ENCODE measurements at places on chromosomes 2 and 18.
A peak's percentile ranks its signal among the peaks of the same experiment; 100 is the strongest.

DNA sequence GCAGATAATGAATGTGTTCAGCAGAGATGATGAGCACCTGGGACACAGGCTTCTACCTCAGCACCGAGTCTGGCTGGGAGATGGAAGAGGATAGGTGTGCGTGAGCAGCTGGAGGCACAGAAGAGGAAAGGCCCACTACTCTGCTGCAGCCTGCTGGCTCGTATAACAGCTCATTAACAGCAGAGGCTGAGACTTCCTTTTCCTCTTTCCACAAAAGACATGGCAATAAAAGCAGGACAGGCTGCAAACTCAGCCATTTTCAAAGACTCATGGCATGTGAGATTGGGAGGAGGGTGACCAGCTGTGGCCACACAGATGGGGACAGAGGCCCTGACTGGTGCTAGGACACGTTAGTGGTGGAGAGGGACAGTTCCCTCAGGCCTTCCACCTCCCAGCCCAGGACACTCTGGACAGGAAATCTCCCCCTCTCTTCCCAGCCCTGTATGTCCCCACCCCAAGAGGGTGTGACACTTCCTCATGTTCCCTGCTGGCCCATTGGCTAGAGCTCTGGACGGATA, 60.3 kb downstream of the CACNB4 start:
- no peak for ATAC-seq

- no peak for ATAC-seq
Observed at GRCh38 chr2:47964722-47965434, 58.6 kb upstream of the FBXO11 start.

DNA sequence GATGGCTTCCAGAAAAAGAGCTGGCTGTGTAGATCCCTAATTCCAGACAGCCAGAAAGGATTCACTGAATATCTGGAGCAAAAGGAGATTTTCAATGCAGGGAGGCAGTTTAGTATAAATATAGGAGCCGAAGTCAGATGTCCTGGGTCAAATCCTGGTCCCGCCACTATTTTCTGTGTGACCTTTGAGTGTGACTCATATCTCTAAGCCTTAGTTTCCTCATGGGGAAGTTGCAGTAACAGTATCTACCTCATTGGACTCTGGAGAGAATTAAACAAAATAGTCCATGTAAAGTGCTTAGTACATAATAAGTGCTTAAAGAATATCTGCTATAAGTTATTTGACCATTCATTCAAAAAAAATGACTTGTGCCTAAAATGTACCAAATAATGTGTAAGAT, 52.1 kb upstream of the ITGA6 start:
- ATAC-seq, result no peak

GRCh38 chr2:38187541-38188011, 111.6 kb upstream of the CYP1B1 start:
- no peak for ATAC-seq

DNA sequence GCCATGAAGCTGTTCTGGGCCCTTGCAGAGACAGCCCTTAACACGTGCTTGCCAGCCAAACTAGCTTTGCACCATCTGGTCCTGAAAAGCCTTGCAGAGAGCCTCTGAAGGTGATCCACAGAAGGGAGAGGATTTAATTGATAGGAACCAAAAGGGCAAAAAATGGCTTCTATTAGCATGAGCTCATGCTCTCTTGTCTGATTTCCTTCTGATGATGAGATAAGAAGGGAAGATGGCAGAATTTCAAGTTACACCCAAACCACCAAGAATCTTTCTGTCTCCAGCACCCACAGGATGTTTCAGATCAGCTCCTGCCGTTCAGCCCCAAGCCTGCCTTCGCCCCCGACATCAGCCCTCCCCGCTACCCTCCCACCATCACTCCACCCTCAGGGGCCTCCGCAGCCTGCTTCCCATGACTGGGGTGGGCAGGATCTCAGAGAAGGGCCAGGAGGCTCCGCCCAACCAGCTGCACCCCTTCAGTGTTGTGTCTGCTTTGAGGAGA, 23.4 kb upstream of the GLI2 start:
- ATAC-seq, result peak; percentile 58

GRCh38 chr2:222159221-222159620, 139.6 kb downstream of the PAX3 start:
- no peak for ATAC-seq

DNA sequence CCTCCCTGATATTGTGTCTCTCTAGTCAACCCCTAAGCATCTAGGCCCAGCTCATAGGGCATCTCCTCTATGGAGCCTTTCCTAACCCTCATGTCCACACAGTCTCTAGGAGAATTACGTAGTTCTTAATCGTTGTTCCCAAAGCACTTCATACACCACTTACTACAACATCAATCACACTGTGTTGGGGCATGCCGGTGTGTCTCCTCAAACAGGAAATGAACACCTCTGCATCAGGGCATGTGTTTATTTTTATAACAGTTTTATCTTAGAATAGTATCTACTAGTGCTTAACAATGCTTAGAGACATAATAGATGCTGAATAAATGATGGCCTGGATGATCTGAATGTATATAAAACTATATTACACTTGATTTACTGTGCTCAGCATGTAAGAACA, 19.7 kb downstream of the CYP1B1 start:
- no peak for ATAC-seq

GRCh38 chr2:72548081-72548764, 277.6 kb downstream of the EXOC6B start:
- ATAC-seq, result no peak

- peak; percentile 4 for ATAC-seq
Observed at GRCh38 chr2:41966920-41967319, 80.9 kb upstream of the PKDCC start.

DNA sequence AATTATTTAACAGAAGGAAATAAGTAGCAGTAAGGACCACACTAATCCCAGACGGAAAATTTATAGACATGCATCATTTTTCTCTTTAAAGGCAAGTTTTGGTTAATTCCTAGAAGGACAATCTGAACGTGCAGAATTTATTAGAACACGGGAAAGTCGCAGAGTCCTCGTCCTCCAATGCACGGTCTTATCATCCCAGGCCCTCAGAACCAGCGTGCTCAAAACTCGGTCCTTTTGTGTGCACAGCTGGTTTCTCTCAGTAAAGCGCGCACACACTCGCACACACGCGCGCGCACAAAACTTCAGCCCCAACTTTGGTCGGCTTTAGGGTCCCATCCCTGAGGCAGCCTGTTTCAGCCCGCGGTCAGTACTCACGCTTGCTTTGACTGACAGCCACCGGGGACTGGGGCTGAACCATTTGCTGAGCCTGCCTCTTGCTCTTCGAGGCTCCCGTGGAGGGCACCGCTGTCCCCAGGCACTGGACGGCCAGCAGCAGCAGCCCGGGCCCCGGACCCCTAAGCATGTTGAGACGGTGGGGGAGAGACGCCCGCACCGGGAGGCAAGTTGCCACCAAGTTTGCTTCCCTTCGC, 493 bp downstream of the FN1 start:
- peak; percentile 24 for ATAC-seq

DNA sequence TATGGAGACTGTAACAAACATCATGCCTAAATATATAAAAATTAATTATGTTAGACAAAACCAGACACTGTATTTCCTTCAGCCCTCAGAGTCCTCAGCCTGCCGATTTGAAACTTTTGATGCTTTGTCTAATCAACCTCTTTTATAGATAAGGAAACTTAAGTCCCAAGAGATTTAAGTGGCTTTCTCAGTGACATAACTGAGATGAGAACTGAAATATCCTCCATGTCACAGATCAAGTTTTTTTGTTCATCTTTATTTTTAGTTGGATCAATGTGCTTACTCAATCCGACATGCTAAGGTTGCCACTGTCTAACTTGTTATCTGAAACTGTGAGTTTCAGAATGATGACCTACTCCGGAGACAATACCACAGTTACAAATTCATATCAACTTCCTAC, 72.3 kb downstream of the BARD1 start:
- ATAC-seq, result no peak

- ATAC-seq, result no peak
Observed at GRCh38 chr18:25121442-25121841, 230.5 kb downstream of the ZNF521 start.

GRCh38 chr18:49162226-49162864, 211.6 kb upstream of the SMAD7 start:
- ATAC-seq, result no peak

DNA sequence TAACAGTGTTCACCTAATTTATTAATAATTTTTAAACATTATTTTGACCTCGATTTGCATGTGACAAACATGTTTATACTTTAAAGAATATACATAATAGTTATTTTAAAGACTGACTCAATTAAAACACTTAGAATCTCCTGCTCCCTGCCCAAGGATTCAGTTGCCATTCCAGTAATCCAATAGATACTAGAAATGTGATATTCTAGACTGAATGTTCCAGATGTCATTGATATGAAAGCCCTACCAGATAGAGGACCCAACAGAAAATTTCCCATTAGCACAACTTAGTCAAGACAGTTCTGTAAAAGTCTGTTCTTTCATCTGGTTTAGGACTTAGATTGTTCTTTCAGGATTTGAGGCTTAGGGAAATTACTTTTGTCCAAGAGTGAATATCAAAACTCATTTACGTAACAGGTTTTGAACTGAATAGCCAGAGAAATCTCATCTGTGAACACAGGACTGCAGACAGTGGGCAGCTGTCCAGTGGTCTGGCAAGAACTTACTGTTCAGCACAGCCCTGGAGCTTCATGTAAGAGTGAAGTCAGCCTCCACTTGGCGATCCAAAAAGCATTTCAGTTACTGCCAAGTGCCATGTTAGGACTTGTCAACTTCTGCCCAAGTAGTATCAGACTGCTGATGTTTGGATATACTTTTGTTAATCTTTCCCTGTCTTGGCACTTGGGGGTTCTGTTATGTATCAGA, 77.5 kb downstream of the OSBPL6 start:
- peak; percentile 42 for ATAC-seq
